ENCODE measurements at places on chromosomes 16 and 17.

- no peak for DNase-seq
Observed at GRCh38 chr17:43552229-43552837, 6.2 kb upstream of the ETV4 start.

- DNase-seq = no peak
Observed at GRCh38 chr16:77700846-77701245, 21.5 kb upstream of the NUDT7 start.

DNA sequence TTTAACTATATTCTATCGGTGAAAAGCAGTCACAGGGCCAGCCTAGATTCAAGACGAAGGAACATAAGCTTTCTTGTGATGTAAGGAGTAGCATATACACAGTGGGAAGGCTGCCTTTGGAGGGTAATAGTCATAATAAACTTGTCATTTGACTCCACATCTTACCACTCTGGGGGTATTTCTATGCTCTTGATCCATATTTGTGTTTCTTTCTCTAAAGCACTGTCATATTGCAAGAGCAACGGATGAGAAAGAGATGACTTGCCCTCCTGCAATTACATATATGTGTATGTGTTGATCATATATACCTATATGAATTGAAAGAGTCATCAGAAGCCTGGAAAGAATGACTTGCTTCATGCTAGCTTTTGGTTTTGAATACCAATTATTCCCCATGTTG lies 225.4 kb upstream of the HS3ST3A1 start:
- no peak for DNase-seq

- DNase-seq = no peak
Observed at GRCh38 chr17:77375917-77376651, 235.3 kb downstream of the SEC14L1 start.

GRCh38 chr16:68800257-68800875 lies 43.0 kb upstream of the TANGO6 start:
- DNase-seq = no peak

GRCh38 chr16:90008708-90009145 lies 10.5 kb downstream of the DBNDD1 start:
- DNase-seq = no peak

DNA sequence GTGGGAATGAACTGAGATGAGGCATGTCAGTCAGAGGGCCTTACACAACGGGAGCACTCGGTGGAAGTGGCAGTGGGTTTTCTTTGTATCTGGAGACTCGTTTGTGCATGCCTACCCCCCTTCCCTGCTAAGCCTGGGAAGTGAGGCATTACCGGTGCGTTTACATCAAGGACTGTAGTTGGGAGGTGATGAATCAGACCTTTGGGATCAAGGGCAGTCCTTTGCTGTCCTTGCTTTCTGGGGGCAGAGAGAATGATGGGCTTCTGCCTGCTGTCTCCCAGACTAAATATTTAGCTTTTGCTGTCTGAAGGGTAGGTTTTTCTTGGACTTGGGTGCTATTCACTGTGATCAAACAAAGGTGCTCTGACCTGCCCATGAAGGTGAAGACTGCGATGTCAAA lies 83.0 kb downstream of the WWP2 start:
- DNase-seq = no peak

GRCh38 chr17:40605306-40605705 lies 40.0 kb upstream of the CCR7 start:
- DNase-seq = no peak

DNA sequence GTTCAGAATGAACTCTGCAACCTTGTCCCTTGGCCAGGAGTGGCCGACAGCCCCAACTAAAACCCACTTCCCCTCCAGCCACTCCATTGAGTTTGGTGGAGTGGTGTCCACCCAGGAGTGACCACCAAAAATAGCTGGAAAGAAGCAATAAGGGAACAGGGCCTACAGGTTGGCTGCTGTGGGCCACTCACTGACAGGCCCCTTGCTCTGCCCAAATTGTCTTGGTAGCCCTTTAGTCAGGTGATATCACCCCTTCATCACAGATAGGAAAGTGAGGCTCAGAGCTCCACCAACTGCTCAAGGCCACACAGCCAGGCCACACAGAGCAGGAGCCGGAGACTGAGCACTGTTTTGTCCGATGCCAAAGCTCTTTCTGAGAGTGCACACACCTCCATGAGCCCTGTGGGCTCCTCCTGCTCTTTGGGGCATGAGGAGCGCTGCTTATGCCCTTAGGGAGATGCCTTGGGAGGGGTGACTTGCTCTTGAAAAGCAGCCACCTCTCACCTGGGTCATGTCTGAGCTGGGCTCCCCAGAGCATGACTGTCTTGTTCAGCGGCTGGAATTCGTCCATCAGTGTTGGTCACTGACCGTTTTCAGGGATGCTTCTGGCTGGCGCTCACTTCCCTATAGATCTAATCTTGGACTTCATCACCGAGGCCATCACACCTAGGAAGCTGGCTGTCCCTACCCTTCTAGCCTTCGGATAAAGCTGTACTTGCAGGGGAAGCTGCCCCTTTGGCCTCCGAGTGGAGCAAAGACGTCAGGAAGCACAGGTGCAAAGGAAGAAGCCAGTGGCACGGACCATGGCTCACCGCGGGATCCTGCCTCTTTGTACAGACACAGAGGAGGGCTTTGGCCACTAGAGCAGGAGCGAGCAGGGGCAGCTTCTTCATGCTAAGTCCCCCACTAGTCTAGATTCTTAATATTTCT lies 186.0 kb upstream of the ZNF469 start:
- DNase-seq = no peak

DNA sequence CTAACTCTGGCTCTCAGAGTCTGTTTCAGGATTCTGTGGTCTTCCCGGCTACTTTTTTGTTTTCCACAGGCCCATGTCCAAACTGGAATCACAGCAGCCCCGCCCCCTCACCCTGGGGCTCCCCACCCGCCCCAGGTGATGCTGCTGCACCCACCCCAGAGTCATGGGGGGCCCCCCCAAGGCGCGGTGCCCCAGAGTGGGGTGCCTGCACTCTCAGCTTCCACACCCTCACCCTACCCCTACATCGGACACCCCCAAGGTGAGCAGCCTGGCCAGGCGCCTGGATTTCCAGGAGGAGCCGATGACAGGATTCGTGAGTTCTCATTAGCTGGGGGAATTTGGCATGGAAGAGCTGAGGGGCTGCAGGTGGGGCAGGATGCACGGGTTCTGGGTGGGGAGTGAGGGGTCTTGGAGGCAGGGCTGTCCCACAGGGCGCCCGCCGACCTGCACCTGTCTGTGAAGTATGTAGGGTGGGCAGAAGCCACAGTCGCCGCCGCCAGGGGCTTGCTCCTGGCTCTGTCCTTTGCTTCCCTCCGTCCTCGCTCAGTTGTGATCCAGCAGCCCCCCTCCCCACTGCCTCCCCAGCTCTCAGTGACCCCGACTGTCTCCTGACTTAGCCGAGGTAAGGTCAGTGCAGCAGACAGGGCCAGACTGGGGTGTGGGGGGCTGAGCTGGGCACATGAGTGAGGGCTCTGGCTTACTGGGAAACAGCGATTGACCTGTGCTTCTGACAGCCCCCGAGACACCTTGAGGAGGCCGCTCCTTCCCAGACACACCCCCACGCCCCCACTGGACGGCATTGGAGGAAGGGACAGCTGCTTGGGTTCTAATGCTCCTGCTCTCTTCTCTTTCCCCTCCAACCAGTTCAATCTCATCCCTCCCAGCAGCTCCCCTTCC lies 10.0 kb downstream of the TUFM start:
- DNase-seq = no peak

- DNase-seq = no peak
Observed at GRCh38 chr17:72099919-72100318, 20.9 kb upstream of the SOX9 start.

GRCh38 chr17:43841282-43841681 lies 5.7 kb upstream of the CD300LG start:
- no peak for DNase-seq

GRCh38 chr16:87664792-87665191 lies 62.5 kb downstream of the JPH3 start:
- no peak for DNase-seq

DNA sequence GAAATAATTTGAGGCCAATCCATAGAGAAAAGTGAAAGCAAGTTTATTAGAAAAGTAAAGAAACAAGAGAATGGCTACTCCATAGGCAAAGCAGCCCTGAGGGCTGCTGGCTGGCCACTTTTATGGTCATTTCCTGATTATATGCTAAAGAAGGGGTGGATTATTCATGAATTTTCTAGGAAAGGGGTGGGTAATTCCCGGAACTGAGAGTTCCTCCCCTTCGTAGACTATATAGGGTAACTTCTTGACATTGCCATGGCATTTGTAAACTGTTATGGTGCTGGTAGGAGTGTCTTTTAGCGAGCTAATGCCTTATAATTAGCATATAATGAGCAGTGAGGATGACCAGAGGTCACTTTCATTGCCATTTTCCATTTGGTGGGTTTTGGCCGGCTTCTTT lies 4.4 kb downstream of the DHRS7B start:
- DNase-seq = no peak

- no peak for DNase-seq
Observed at GRCh38 chr16:48165961-48166578, 10.3 kb upstream of the ABCC12 start.

GRCh38 chr17:44865931-44866330 lies 18.2 kb downstream of the HIGD1B start:
- DNase-seq = no peak

DNA sequence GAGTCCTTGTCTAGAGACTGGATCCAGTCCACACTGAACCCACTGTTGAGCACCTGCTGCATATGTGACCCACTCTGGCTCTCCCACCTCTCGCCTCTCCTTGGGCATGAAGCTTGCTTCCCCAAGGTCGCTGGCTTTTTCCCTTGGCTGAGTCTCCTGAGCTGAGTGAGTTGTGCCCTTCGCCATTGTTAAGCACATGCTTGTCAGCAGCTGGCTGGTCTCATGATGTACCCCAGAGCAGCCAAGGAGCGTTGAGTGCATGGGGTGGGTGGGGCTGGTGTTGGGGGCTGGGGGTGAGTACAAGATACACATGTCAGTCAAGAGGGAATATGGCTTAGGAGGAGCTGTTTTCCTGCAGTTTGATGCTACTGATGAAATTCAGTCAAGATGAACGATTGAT lies 165.6 kb downstream of the SNX29 start:
- DNase-seq = peak; percentile 37

DNA sequence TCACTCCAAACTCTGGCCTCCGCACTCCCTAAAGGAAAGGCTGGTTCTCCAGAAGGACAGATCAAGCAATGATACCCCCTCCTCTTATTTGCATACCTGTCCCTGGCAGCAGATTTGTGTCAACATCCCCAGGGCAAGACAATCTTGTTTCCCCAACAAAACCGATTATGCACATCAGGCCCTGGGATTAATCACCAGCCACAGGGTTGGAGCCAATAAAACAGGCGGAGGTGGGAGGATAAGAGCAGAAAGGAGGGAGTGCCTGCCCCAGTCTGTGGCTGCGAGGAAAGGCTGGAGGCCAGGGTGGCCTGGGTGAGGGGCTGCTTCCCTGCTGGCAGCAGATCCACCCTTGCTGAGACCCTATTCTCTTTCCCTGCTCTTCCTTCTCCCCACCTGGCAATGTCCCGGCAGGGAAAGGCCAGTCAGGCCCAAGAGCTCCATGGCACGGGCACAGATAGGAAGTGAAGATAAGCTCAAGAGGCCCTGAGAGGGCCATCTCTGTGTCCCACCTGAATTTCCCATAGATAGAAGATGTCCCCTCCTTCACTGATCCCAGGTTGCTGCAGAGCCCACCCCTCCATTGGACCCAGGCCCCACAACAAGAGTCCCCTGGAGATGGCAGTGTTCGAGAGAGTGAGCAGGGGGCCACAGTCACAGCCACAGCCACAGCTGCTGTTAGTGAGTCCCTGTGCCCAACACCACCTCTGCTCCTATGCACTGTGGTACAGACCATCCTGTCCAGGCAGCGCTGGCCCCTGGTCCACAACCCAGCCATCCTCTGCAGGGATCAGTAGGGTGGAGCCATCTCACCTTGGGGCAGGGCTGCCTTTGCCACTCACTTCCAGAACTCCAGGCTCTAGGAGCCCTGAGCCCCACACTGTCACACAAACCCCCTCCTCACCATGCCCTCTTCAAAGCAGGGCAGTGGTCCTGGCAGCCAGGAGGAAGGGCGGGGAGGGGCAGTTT lies 137.5 kb downstream of the SDK2 start:
- DNase-seq = no peak

DNA sequence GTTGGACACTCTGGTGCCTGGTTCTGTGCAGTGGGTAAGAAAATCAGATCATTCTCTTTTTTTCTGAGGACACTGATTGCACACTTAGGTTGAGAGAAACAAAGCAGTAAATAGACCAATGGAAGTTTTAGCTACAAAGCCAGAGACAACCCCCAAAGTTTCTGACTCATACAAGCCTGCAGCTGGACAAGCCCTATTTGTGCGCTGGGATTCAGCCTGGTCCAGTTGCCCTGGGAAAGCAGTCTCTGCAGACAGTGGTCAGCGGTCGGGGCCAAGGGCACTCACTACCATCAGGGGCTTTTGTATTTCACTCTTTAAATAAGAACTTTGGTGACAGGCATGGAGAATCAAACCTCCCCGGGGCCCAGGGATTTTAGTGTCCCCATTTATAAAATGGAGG lies 6.0 kb upstream of the RHBDL3 start:
- DNase-seq = no peak

DNA sequence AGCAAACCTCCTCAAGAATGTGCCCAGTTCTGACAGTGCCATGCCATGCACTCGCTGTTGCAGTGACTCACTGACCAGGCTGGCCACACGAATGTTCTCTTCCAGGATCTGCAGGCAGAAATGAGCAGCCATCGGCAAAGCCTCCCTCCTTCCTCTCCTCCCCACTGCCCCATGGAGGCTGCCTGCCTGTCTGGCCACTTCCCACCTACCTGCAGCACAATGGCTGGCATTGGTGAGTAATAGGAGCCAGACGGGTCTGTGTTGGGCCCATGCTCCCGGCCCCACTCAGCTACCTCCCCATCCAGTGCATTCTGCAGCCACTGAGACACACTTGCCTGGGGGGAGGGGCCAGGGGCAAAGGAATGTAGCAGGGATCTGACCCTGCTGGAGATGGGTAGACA lies 2.8 kb upstream of the MATCAP1 start:
- DNase-seq = no peak

DNA sequence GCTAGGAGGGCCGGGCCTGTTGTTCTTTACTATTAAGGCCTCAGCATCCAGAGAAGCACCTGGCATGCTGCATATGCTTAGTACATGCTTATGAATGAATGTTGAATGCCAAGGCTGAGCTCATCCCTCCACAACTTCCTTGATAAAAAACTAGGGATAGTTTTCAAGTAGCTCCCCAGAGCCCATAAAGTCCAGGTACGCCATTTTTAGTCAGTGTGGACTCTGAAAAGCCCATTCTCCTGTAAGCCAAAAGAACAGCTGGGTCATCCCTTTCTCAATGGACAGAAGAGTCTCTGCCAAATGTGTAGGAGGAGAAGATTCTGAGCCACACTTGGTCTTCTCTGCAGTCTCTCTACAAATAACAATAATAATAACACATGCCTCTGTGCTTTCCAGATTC lies 8.9 kb upstream of the ITGB3 start:
- DNase-seq = no peak

- peak; percentile 71 for DNase-seq
Observed at GRCh38 chr17:29292071-29292991, 1.6 kb downstream of the NUFIP2 start.

DNA sequence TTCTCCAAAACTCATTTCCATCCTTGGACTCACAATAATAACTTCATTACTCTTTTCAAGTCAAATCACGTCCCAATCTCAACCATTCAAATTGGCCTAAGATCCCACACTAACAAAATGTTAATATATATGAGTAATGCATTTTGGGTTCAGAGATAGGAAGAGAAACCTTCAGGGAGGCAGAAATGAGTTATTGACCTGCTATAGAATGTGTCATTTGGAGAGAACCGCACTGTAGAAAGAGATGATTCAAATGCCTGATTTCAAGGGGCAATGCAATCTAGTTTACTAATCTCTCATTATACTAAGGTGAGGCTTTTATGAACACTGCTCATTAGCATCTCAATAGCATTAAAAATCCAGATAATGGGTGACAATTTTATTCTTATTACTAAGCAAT lies 1595.0 kb upstream of the GOT2 start:
- DNase-seq = no peak

- DNase-seq = no peak
Observed at GRCh38 chr17:77827511-77827910, 131.0 kb upstream of the TNRC6C start.
